IMR-90 (cell line): ENCODE measurements at places on chromosomes 3 and 15. TPM values are rescaled to one million over a fixed set of nuclear protein-coding genes. Genes with fewer than 3 reads are reported as not detected.

ESYT3 gene
- under 0.01 TPM in 2 replicates for total RNA-seq

NAALADL2 gene
- 19.2 and 20.6 TPM in 2 replicates for total RNA-seq

BBX gene
- total RNA-seq: 87.5 and 107 TPM in 2 replicates

SNRPN gene
- total RNA-seq: 167 and 185 TPM in 2 replicates

CCR8 gene
- not detected in 2 replicates for total RNA-seq

ALDH1A3 gene
- total RNA-seq: 5.0 and 8.6 TPM in 2 replicates

ACP3 gene
- 0.28 and 0.54 TPM in 2 replicates for total RNA-seq

TGM5 gene
- total RNA-seq: not detected in 2 replicates

RASGRP1 gene
- 1.9 and 3.2 TPM in 2 replicates for total RNA-seq

PSTPIP1 gene
- total RNA-seq: 0.36 and 0.56 TPM in 2 replicates

C3orf85 gene
- not detected in 2 replicates for total RNA-seq

SPATA12 gene
- under 0.01 TPM in 1 of 2 replicates, not detected in the other for total RNA-seq

STRIT1 gene
- total RNA-seq: not detected in 2 replicates

CCK gene
- total RNA-seq: not detected in 2 replicates

CEP19 gene
- total RNA-seq: 1.1 and 1.7 TPM in 2 replicates

TMIE gene
- total RNA-seq: not detected in 2 replicates

PPM1L gene
- total RNA-seq: 0.18 and 0.28 TPM in 2 replicates

NPAP1 gene
- not detected in 2 replicates for total RNA-seq

BRK1 gene
- total RNA-seq: 81.4 and 123 TPM in 2 replicates

CTDSPL gene
- 29.0 and 33.3 TPM in 2 replicates for total RNA-seq

CD86 gene
- total RNA-seq: not detected in 2 replicates

RPUSD3 gene
- total RNA-seq: 30.3 and 30.8 TPM in 2 replicates

CCDC71 gene
- 28.3 and 29.4 TPM in 2 replicates for total RNA-seq

TERC gene
- total RNA-seq: 17.8 and 57.0 TPM in 2 replicates

ADAMTS9 gene
- total RNA-seq: 1.1 TPM in 2 replicates

DNA sequence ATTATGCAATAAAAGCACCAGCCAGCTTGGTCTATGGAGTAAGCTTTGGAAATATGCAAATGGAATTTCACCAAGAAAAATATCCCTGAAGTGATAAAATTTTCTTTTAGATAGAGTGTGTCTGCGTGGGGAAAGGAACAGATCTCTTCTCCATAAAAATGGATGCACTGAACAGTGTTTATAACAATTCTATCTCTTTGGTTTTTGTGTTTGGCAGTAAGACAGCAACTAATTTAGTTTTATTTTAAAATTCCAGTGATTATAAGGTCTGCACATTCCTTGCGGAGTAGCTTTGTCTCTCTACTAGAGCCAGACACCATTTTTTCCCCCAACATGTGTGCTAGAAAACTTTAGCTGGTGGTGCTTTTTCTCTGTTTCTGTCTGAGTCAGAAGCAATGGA, 712.4 kb downstream of the GRM7 start:
- no peak for DNase-seq

DNA sequence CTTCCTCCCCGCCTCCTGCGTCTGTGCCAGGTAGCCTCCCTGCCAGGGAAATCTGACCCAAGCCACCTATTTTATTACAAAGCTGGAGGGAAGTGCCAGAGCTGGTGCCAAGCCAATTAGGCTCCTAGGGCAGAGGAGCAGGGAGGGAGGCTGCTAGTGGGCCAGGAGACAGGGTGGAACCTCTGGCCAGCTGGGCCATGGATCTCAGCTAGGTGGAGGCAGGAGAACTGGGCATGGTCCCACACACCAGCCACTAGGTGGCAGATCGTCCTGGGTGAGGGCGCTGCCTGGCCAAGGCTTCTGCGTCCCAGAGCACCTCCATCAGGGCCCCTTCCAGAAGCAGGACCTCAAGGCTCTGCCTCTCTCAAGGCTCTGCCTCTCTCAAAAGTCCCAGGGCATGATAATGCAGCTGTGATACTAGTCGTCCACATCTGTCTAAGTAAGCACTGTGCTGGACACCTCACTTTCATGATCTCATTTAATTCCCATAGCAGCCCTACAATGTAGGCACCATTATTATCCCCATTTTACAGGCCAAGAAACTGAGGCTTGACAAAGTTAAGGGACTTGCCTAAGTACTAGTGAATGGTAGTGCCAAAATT, 4.5 kb upstream of the RFT1 start:
- DNase-seq: peak; percentile 63

DNA sequence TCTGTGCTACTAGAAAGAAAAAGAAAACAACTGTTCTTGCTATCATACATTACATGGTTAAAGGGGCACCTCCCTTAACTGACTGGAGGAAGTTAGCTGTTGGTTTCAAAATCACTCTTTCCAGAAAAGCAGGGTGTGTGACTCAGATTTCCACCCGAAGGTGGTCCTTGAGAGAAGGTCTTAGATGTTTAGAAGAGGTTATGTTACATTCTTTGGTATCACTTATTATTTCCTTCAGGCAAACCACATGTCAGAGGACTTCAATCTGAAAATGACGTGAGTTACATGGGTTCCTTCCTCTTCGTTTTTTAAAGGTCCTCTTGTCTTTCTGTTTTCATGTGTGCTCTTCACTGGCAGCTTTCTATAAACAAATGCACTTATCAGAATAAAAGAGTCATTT, 307.9 kb upstream of the CBLB start:
- peak; percentile 23 for DNase-seq

DNA sequence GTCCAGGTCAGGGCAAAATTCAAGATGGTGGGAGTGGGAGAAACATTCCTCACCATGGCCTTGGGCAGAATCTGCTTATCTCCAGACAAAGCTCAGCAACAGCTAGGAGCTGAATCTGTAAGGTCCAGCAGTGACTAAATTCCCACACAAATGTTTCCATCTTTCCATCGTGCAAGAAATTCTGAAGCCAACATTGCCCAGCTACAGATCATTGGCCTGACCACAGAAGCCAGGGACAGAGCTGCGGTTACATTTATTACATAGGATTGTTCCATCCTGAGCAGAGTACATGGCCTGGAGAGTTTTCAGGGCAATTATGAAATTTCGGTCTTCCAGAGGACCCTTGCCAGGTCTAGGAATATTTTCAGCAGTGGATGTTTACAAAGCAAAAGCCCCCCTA, 100.3 kb downstream of the LIPC start:
- no peak for DNase-seq

- DNase-seq: peak; percentile 94
Measured at GRCh38 chr3:197487911-197488391, 67.8 kb downstream of the BDH1 start.

- DNase-seq: no peak
Measured at GRCh38 chr3:122476532-122476931, 38.2 kb downstream of the KPNA1 start.

- no peak for DNase-seq
Measured at GRCh38 chr15:42707873-42708544, 28.9 kb downstream of the CDAN1 start.

GRCh38 chr3:190424478-190425439, 24.9 kb downstream of the TMEM207 start:
- peak; percentile 76 for DNase-seq

DNA sequence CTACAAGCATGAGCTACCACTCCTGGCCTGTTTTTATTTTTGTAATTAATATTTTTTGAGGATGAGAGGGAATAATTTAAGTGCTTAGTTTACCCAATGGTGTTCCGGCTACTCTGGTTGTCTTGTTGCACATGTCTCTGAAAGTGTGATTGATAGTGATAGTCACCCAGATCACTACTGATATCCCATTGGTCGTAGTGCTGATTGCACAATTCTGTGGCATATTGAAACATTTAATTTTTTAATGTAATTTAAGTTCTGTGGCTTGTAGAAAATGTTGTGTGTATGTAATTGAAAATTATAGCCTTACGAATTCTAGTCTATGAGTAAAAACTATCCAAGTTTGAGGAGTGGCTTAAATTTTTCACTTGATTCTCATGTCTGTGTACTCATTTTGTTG, 11.9 kb downstream of the ARIH2 start:
- DNase-seq: no peak

- peak; percentile 22 for DNase-seq
Measured at GRCh38 chr3:186102687-186103086, 6.2 kb downstream of the ETV5 start.

DNA sequence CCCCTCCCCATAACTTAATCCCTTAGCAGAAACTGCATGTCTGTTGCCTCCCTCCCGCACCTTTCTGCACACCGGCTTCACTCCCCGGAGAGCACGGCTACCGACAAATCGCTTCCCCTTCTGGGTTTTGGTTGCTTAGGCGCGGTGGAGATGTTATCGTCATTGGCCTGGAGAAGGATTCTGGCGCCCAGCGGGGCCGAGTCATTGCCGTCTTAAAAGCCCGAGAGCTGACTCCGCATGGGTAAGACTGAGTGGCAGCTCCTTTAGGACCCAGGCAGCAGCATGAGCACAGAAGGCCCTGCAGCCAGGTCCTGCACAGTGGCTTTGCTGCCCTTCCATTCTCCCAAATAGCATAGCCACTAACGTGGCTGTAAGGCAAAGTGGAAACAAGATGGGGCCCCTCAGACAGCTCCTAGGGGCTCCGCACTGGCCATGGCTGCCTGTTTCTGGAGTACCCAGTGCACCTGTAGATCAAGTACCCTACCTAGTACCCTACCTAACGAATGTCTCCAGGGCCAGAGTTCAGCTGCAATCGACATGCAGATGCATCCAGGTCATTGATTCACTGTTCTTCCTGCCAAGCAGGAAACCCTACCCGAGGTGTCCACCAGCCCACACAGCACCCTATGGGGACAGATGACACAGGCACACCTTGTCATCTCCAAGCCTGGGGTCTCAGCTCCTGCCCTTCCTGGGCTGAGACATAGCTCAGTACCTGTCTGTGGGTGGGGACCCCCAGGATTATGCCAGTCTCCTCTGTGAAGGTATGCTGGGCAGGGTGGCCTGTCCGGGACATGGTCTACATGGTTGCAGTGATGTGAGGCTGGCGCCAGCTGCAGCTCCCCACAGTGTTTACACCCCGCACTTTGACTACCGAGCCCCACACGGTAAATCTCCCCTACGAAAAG, 147.6 kb downstream of the LRRK1 start:
- DNase-seq: no peak

GRCh38 chr3:139655909-139656595, 21.7 kb downstream of the NMNAT3 start:
- DNase-seq: no peak

- no peak for DNase-seq
Measured at GRCh38 chr3:139710212-139710611, 32.4 kb upstream of the NMNAT3 start.

GRCh38 chr3:152779653-152780052, 55.3 kb upstream of the P2RY1 start:
- DNase-seq: no peak

- no peak for DNase-seq
Measured at GRCh38 chr3:171204942-171205341, 178.4 kb upstream of the SLC2A2 start.

GRCh38 chr3:119098619-119099222, 47.2 kb upstream of the TEX55 start:
- DNase-seq: peak; percentile 40

- no peak for DNase-seq
Measured at GRCh38 chr15:62342959-62343358, 177.9 kb upstream of the C2CD4B start.

- DNase-seq: peak; percentile 88
Measured at GRCh38 chr15:67085818-67086636, 20.6 kb downstream of the SMAD3 start.

GRCh38 chr3:128297401-128298138, 144.3 kb downstream of the EEFSEC start:
- peak; percentile 21 for DNase-seq

GRCh38 chr15:49174902-49175301, 4.9 kb downstream of the GALK2 start:
- DNase-seq: no peak

GRCh38 chr3:114093016-114093380, 36.5 kb downstream of the QTRT2 start:
- DNase-seq: no peak

GRCh38 chr15:22956257-22956977, 23.8 kb downstream of the CYFIP1 start:
- DNase-seq: no peak

- peak; percentile 19 for DNase-seq
Measured at GRCh38 chr3:132749786-132750185, 27.6 kb upstream of the NPHP3 start.

DNA sequence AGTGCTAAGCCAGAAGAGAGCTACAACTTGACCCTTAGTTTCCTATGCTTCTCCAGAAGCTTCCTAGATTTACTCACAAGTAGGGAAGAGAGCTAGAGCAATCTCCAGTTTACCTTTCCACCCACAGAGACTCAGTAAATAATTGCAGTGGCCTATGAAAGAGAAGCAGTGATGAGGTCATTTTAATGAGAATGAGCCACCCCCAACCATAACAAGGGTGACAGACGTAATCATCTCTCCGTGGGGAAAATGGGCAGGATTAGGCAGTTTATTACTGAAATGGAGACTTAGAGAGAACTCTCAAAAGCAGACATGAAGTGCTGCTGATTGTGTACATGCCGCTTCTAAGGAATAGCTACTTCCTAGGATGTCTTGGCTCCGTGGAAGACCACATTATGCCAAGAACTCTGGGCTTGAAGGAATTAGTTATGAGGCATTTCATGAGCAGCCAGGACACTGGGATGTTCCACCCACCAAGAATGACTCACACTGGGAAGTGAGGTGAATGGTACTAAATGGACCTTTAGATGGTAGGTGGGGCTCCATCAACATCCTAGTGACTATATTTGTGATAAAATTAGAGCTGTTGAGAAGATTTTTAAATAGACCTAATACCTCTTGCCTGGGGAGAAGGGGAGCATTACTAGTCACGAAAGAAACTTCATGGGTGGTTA, 160.9 kb downstream of the EDEM1 start:
- DNase-seq: no peak

DNA sequence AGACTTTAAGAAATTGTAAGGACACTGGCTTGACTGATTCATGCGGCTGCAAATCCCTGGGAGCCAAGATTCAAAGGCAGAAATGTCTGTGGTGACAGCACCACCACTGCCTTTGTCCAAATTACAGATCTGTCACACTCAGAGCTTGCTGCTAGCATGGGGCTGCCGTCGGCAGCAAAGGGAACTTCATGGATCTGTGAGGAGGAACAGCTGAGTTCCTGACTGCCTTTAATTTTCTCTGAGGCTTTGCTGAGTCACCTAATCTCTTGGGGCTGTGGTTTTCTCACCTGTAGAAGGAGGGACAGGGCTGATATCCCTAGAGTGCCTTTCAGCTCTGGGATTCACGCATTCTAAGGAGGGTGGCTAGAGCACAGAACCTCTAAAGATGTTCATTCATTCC, 4.1 kb upstream of the PAK6 start:
- no peak for DNase-seq

GRCh38 chr3:128319107-128319506, 147.6 kb downstream of the DNAJB8 start:
- DNase-seq: no peak

GRCh38 chr3:31223278-31223677, 309.4 kb upstream of the STT3B start:
- no peak for DNase-seq

- DNase-seq: no peak
Measured at GRCh38 chr15:90351479-90352106, 491 bp upstream of the ZNF774 start.

- DNase-seq: peak; percentile 80
Measured at GRCh38 chr15:72722071-72722696, 36.2 kb downstream of the BBS4 start.

GRCh38 chr15:82540984-82541431, 751 bp upstream of the RPS17 start:
- peak; percentile 38 for DNase-seq
